Erythroblast (primary cell): ENCODE measurements at places on chromosomes 16 and 17.

DNA sequence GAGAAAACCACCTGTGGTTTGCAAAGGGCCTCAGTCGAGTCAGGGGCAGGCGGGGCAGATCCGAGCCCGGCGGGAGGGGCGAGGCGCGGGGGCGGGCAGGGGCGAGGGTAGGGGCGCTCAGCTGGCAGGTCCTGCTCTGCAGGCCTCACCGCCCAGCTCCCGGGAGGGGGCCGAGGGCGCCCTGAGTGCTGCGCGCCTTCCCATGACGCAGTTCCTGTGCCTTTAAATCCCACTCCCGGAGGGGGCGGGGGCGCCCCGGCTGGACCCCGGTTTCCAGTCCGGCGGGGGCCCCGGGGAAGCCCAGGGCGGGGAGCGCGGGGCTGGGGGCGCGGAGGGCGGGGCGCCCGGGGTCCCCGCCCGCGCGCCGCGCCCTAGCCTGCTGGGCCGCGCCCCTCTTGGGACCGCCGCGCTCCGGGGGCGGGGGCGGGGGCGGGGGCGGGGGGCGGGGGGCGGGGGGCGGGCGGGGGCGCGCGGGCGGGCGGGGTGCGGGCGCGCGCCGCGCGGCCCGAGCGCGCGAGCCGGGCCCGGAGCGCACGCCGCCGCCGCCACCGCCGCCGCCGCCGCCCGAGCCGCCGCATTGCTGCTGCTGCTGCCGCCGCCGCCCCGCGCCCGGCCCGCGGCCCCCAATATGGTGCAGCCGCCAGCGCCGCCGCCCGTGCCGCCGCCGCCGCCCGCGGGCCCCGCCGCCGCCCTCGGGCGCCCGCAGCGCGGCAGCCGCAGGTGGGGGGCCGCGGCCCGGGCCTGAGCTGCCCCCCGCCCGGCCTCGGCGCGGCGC lies at the start of gene JPH3:
TSS of gene JPH3 (plus strand) at position 508 of the 775 bp plus-strand sequence. CDS start 639 bp downstream, outside the sequence.
- DNase-seq = no peak

GRCh38 chr17:60720763-60721531 lies 43.3 kb downstream of the BCAS3 start:
- DNase-seq = peak; percentile 80

- DNase-seq = no peak
Observed at GRCh38 chr17:4405699-4406098, 28.0 kb upstream of the SPNS3 start.

DNA sequence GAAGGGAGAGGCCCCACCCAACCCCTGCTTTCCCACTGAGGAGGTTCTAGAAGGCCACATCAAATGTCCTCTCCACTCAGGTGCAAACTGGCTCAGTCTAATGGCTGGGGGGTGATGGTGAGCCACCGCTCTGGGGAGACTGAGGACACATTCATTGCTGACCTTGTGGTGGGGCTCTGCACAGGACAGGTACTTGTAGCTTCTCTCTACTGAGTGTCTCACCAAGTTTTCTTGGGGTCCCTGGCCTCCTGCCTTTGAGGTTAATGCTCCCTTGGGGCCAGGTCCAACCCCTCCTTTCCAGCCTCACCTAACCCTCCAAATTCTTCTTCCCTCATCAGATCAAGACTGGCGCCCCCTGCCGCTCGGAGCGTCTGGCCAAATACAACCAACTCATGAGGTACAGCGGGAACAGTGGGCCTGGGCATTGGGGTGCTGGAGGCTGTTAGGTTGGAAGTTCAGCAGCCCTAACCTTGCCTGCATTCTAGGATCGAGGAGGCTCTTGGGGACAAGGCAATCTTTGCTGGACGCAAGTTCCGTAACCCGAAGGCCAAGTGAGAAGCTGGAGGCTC lies 5.7 kb downstream of the ENO3 start:
- DNase-seq = peak; percentile 66

DNA sequence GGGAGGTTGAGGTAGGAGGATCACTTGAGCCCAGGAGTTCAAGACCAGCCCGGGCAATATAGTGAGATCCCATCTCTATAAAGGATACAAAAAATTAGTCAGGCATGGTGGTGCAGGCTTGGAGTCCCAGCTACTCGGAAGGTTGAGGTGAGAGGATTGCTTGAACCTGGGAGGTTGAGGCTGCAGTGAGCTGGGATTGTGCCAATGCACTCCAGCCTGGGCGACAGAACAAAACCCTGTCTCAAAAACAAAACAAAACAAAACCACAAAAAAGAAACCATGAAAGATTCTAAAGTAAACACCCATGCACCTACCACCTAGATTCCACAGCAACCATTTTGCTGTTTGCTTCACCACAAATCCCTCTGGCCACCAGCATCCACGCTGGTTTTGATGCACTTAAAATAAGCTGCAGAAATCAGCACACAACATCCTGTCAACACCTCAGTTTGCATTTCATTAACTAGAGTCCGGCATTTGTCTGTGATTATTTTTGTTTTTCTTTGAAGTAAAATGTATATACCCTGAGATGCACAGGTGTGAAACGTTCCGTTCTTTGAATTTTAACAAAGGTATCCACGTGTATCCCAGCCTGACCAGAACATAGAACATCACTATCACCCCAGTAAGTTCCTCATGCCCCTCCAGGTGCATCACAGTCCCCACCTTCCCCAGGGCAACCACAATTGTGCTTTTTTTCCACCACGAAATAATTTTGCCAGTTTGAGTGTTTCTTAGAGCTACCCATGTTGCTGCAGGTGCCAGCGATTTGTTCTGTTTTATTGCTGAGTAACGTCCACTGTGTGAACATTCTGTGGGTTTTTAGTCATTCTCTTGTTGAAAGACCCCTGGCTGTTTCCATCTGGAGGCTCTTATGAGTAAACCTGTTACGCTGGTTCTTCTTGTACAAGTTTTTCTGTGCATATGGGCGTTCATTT lies 191.5 kb downstream of the SEC14L1 start:
- no peak for DNase-seq

DNA sequence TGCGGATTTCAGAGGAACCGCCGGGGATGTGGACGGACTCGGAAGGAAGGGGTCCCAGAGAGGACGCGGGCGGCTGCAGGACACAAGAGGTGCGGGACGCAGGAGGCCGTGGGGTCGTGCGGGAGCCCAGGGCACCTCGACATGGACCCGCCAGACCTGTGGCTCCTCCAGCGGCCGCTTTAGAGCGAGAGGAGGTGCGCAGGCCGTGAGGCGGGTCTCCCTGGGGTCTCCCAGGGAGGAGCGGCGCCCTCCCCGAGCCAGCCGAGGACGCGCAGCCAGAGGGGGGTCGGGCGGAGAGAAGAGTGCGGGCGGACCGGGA lies 6.8 kb upstream of the FLYWCH1 start:
- no peak for DNase-seq

- no peak for DNase-seq
Observed at GRCh38 chr17:60256174-60256573, 106.4 kb downstream of the CA4 start.

GRCh38 chr17:47188271-47188875 lies 722 bp downstream of the CDC27 start:
- DNase-seq = peak; percentile 87

DNA sequence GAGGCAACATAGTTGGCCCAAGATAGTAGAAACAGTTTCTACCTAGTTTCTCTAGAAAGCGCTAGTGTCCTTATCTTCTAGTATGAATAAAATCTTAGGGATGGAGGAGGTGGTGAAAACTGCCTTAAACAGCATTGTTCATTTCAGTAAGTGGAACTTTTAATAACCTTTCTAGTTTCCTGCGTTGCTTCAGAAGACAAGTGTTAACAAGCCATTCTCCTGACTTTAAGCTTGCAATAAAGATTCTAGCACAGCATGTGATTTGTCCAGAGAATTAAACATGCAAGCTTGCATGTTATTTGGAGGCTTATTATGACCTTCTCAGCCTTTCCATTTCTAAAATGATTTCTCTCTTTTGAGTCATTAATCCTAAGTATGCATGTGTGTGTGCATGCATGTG lies 72.3 kb downstream of the TANGO6 start:
- no peak for DNase-seq
